ENCODE measurements at places on chromosomes 7 and 10.

- peak; percentile 1 for DNase-seq
Observed at GRCh38 chr7:34675749-34676374, 17.8 kb downstream of the NPSR1 start.

DNA sequence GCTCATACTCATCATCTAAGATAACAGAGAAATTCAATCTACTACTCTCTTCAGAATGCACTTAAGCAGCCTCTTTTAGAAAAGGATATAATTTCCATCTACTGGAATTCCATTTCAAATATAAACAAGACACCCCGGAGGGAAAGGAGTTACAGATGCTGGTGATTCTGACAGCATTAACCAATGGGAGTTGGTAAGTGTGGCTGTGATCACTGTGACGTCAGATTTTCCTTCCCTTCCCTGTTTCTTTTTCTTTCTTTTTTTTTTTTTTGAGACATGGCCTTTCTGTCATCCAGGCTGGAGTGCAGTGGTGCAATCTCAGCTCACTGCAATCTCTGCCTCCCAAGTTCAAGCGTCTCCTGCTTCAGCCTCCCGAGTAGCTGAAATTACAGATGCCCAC is 106.6 kb downstream of the ACTR3B start:
- no peak for DNase-seq

DNA sequence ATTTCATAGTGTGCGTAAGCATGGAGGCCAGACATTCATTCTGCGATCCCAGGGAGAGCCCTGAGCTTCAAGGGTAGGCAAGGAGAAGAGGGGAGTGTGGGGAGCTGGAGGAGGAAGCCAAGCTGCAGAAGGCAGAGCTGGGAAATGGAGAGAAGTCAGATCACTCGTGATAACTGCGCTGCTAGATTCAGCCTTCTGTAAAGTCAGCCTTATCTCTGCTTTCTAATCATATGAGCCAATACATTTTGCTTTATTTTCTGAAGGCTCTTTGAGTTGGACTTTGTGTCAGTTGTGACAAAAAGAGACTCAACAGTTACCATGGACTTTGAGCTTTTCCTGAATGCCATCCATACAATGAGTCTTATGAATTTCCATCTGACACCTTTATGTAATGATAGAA is 61.7 kb upstream of the CREB5 start:
- DNase-seq = no peak

DNA sequence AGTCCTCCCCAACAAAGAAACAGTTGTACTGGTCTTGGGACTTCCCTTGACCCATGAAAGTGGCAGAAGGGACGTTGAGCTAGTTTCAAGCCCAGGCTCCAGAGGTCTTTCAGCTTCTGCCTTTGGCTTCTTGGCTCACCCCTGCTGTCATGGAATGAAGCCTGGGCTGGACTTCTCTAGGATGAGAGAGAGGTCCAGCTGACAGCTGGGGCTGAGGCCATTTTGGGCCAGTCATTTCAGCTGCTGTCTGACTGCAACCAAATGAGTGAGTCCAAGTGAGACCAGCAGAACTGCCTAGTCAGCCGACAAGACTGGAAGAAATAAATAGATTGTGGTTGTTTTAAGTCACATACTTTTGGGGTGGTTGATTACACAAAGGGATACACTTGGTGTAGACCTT is 76.6 kb downstream of the TMEM178B start:
- no peak for DNase-seq

- no peak for DNase-seq
Observed at GRCh38 chr10:133618851-133619250, 7.7 kb downstream of the FRG2B start.

DNA sequence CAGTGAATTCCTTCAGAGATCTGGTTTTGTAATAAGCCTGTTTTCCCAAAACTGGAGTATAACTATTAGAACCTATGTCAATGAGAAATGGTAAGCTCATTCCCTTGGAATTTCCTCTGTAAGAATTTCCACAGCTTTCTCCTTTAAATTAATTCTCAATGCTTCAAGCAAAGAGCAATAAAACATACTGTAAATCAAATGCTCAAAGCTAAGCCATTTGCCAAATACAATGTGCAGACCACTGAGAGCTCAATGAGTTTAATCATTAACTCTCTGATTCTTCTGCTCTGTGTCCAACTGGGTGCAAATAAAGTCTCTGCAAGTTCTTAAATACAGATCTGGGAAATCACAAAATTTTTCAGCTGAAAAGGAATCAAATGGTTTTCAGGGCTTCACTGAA is 227.6 kb upstream of the IMMP2L start:
- DNase-seq = no peak

DNA sequence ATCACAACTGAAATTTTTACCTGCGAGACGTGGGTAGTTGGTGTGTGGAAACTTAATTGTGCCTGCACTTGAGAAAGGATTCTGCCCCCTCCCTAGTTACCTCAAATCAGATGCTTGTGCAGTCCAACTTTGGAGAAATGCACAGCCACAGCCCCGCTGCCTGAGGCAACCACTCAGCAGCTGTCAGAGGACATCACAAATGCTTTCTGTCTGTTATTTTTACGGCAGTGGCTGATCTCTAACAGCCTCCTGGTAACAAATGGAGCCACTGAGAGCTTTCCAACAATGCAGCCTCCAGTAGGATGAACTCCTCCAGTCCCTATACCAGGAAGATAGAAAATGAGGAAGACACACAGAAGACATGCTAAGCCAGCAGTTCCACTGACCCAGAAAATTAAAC is 712.2 kb upstream of the GHITM start:
- no peak for DNase-seq

DNA sequence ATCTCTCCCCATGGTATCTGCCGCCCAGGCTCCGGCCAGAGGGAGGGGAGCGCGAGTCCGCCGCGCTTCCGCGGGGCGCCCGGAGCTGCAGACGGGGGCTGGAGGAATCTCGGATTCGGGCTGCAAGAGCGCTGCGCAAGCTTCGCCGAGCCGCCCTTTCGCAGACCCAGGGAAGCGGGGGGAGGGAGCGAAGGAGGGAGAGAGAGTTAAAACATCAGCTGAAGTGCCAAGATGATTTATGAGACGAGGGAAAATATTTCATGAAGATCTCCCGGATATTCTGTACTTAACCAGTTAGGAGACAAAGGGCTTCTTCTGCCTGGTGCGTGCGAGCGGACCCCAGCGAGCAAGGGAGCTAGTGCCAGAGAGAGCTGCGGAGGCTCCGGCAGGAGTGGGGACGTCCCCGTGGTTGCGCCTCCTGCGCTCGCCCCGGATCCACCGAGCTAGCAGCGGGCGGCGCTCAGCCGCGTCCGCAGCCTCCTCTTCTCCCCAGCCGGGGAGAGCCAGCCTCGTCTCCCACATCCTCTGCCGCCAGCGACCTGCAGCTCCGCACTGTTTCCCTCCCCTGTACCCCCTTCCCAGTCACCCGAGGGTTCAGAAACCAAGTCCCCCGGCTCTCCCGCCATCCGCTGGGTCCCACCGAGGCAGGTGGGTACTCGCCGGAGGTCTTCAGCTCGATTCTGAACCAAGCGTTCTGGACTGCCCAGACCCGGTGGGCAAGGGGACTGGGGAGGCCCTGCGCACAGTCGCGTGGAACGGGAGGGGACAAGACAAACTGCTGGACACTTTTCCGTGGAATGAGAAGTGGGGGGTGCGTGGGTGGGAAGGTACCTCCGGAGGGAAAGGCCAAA is 1.0 kb upstream of the PAX2 start:
- DNase-seq = no peak

DNA sequence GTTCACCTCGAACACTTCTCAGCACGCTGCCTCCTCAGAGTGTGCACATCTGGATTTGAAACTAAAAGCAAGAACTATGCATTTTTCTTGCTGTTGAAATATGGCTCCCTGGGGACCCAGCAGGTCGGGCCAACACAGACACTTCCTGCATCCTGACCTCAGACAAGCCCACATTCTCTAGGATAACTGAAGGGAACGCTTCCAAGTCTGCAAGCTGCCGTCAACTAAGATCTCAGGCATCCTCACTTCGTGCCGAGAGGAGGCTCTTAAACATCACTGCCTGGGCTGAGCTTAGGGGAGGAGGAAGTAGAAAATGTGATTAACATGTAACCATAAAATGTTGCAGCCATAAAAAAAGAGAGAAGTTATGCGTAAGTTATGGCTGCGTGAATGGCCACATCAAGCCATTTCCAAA is 65.5 kb downstream of the PYROXD2 start:
- no peak for DNase-seq

DNA sequence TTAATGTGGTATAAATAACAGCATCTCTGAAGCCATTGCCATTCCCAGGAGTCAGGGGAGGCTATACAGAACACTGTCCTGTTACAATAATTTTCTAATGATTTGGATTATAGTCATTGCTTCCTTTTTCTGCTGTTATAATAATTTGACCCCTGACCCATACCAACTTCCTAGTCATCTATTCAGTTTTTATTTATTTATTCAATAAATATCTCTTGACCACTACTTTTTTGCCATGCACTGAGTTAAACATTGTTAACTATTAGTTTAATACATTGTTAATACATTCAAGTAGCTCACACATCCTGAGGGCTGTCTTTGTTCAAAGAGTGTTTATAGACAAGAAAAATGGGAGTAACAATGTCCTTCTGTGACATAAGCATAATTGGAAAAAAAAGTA is 235.5 kb upstream of the MEOX2 start:
- DNase-seq = no peak

DNA sequence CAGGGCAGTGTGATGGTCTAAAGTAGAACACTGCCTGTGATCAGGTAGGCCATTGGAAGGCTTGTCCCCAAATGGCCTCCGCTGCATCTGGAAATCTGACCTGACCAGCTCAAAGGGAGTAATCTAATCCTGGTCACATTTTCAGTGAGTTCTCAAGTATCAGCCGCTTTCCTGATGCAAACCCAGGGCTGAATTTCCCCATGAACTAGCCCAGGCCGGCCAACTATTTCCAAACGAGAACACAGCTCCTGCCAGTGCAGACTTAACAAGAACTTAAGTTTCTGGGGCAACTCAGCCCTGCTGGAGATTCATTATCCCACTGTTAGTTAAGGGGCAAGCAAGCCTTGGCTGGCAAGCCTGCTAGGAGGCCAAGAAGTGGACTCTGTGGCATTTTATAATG is 59.6 kb upstream of the FAM180A start:
- DNase-seq = no peak

- DNase-seq = no peak
Observed at GRCh38 chr7:26298472-26299058, 6.9 kb downstream of the SNX10 start.

DNA sequence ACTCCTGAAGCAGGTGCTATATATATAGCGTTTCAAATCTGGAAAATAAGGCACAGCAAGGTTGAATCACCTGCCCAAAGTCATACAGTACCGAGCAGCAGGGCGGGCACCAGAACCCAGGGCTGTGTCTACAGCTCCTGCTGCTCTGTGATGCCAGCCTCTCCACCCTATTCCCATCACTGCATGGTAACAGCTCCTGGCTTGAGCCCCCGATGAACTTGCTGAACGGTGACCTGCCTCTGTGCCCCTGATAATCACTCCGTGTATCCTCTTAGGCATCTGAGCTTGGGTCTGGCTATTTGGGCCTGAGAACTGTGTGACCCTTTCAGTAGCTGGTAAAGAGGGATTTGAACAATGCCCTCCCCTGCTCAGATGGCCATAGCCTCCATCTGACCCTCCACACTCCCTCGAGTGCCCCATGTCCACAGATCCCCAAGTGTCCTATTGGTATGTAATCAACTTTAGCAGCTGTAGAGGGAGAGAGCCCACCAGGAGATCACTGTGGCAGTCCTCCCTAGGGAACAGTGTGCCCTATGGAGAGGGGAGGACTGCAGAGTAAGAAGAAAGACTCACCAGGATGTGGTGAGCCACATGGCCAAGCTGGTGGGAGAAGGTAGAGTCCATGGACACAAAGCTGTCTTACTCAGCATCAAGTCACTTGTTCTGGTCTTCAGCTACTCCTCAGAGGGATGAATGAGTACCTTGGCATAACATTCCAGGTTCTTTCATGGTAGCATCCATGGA is 1.1 kb upstream of the ARHGAP22 start:
- no peak for DNase-seq

DNA sequence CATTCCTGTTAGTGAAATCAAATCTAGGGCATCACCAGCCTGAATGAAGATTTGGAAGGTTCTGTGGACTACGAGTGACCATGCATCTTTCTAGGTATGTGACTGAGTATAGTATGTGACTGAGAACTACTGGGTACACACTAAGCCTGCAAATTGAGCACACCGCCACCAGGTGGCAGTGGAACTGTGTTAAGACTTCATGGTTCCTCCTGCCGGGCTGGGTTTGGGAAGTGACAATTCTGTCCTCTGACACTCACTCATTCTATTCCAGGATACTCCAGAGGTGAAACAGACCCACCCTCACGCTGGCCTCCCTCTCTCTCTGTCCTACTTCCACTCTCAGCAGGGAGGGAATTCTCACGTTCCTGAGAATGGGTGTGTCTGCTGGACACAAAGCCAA is 84.0 kb upstream of the TMEM248 start:
- DNase-seq = no peak

GRCh38 chr10:117167789-117168674 is 29.3 kb upstream of the KCNK18 start:
- no peak for DNase-seq

DNA sequence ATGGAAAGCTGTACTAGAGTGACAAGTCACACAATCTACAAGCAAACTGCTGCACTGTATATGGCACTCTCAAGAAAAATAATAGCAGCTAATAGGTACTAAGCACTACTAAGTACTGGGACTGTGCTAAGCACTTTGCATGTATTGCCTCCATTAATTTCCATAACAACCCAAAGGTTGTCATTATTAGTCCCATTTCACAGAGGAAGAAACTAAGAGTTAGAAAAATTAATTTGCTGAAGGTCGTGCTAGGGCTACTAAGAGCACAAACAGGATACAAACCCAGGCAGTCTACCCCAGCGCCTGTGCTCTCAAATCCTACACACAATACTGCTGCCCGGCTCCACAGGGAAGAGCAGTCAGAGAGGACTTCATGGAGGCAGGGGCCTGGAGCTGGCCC is 51.7 kb downstream of the DLG5 start:
- DNase-seq = no peak

DNA sequence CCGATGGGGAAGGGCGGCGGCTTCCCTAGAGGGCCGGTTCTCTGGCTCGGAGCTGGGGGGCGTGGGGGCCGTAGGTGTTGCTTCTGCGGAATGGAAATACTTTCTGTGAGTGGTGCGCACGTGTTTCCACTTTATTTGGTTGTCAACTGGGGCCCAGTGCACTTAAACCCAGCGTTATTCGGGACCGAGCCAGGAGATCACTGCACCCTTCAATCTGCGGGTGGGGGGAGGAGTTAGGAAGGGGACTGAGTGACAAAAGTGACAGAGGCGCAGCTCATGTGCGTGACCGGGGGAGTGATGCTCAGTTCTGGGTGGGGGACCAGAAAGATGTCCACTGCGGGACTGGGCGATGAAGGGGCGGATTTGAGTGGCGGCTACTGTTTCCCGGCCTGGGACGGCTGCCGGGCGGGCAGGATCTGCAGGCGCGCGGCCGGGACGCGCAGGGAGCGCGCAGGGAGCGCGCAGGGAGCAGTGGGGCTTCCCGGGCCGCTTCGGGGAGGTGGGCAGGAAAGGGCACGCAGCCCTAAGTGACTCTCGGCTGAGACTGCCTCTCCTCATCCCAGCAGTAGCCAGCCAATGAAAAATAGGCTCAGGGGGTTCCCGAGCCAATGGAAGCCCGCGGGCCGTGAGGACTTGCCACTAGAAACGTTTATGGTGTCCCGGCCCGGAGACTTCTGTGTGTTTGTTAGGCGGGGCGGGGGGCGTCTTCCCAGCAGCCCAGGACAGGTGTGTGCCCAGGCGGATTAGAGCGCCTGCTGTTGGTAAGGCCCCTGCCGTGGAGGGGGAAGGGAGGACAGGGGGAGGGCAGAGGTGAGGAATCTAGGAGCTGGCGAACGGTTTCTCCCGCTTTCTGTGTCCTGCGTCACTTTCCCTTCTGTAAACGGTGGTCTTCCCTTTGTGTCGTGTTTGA is 54.3 kb upstream of the KDM7A start:
- DNase-seq = peak; percentile 43

Data from NCI-H1930 (cell line).